ENCODE measurements at places on chromosomes 5 and 9. TPM values are rescaled to one million over a fixed set of nuclear protein-coding genes. Genes with fewer than 3 reads are reported as not detected.

DNA sequence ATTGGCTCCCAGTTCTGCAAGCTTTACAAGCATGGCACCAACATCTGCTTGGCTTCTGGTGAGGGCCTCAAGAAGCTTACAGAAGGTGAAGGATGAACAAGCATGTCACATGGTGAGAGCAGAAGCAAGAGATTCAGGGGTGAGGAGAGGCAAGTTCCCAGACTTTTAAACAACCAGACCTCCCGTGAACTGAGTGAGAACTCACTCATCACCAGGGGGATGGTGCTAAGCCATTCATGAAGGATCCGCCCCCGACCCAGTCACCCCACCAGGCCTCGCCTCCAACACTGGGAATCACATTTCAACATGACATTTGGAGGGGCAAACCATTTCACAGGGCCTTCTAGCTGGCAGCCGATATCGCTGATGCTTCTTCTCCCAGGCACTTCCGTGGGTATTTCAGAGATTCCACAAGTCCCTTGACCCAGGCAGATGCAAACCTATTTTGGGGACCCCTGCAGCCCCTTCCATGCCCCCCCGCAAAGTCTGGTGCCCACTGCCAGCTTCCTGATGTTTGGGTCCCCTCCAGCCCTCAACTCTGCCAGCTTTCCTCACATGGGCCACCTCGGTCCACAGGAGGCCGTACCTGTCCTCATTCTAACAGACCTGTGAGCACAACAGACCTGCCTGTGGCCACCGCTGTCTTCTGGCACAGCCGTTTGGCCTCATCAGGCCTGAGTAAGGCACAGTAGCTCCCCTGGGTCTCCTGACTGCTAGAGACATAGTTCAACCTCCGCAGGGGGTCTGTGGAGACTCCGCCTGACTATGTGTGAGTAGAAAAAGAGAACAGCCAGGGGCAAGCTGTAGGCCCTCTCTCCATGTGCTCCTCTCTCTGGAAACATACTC lies 60.7 kb upstream of the ANGPTL2 start:
- no peak for DNase-seq

The NUTM2G gene
- not detected for total RNA-seq

DNA sequence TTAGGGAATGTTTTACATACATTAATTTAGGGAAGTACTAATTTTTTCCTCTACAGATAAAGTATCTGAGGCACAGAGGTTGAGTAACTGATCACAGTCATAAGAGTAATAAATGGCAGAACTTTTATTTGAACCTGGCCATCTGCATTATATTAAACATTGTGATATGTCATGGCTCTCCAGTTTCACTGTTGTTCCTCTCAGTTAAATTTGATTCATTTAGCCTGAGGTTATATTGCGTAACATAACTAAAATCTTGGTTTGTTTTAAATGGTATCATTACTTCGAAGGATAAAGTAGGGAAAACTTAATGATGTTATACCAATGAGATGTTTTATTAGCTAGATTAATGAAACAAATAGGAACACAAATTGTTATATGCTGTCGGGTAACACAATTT lies 284.4 kb downstream of the KDM4C start:
- DNase-seq, result no peak

DNA sequence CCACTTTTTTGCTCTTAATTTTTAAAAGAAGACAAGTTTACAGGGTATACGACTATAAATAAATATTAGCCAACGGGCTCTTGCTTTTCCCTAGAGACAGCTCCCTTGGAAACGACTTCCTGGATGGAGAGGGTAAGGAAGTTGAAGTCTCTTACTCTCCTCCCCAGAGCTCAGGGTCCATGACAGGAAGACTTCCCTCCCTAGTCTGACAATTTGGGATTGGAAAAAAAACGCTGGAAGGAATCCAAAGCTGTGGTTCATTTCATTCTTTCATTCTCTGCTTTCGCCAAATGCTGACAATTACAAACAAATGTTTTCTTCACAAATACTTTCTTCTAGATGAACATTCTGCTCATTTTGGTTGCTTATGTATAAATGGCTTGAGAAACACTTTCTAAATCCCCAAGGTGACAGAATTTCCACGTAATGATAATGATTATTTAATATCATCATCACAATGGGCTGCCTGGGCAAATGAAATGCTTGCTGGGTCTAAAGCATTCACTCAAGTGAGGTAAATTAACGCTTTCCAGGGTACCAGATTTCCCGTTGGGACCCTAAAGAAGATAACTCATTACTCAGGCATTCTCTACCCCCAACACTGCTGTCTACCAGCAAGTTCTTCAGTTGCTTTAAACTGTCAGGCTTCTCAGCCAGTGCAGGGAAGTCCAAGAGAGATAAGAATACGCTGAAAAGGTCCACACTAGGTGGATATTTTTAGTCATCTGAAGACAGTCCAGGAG lies 139.8 kb upstream of the SLC30A5 start:
- DNase-seq, result no peak

The SLC24A2 gene
- total RNA-seq, result not detected

- DNase-seq, result no peak
Measured at GRCh38 chr9:89191004-89191403, 12.4 kb upstream of the SHC3 start.

DNA sequence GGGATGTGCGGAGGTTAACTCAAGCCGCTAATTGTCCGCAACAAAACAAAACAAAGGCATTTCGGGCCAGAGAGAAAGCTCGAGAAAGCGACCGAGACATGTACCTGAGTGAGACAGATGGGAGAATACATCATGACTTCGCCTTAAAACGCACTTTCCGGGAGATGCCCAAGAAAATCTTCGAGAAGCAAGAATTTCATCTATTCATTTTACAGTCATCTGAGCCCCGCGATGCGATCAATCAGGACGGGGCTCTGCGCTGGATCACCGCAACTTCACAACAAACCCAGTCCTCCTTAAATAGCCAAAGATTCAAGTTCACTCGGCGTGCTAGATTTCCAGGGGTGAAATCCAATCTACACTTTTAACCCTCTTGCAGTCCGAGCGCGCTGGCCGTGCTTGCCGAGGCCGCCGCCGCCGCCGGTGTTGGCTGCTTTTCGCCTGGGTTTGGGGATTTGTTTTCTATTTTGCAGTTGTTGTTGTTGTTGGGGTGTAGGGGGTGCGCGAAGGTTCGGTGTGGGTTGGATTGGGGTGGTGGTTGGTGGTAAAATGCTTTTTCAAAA lies 482 bp downstream of the NFIB start:
- DNase-seq, result no peak

DNA sequence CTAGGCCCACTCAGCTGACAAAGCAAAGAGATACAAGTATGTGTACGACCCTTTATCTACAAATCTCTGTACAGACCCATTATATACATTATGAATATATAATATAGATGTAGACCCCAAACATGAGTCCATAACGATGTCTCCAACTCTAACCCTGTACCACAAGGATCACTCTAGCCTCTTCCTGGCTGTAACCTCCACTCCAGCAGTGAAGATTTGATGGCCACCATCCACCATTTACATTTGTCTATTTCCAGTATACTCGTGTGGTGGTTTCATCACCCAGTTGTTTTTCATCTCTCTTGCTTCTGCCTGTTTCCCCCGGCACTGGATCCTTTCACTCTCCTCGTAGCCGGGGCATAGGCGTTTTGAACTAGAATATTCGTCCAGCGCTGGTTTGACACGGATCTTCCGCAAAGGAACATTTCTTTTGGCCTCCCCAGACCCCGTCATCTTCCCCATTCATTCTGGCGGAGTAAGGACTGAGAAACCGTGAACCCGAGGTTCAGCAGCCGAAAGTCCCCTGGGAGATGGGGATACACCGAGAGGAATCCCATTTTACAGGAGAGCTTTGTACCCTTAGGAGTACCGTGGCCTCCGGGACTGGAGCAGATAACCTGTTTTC lies 828 bp upstream of the TRIO start:
- no peak for DNase-seq

The NUTM2F gene
- total RNA-seq, result not detected

The EQTN gene
- total RNA-seq, result not detected

The ZSWIM6 gene
- 8.9 TPM for total RNA-seq

The FCN2 gene
- not detected for total RNA-seq

DNA sequence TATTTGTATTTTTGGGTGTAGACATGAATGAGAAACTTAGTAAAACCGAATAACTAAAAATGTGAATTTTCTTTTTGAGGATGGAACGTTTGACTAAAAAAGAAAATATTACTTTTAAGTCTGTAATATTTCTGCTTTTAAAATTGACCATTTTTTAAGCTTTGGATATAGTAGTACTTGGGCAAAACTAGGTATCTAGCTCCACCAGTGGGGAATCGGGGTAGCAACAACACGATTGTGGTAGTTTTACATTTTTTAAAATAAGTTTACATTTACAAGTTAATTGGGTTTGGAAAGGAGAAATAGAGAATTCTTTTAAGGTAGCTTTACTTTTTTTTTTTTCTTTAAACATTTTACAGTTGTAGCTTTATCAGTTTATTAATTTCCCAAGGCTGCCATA lies 154.4 kb downstream of the MAN2A1 start:
- no peak for DNase-seq

GRCh38 chr5:111075520-111075919 lies 4.0 kb downstream of the TSLP start:
- DNase-seq, result no peak

DNA sequence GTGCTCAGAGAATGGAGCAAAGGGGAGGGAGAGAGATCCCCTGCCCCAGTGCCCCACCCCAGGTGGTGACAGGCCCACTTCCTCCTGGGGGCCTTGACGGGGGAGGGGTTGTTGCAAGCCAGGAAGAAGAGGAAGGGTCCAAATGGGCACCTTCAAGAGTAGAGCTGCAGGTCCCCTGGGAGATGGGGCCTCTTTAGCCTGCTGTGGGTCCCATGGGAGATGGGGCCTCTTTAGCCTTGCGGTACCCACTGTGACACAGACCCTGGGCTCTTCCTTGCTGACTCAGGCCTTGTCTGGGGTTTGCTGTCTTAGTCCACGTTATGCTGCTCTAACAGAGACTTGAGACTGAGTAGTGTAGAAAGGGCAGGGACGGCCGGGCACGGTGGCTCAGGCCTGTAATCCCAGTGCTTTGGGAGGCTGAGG lies 9.6 kb upstream of the TOR4A start:
- no peak for DNase-seq

- no peak for DNase-seq
Measured at GRCh38 chr9:101434998-101435397, 576 bp downstream of the ALDOB start.

DNA sequence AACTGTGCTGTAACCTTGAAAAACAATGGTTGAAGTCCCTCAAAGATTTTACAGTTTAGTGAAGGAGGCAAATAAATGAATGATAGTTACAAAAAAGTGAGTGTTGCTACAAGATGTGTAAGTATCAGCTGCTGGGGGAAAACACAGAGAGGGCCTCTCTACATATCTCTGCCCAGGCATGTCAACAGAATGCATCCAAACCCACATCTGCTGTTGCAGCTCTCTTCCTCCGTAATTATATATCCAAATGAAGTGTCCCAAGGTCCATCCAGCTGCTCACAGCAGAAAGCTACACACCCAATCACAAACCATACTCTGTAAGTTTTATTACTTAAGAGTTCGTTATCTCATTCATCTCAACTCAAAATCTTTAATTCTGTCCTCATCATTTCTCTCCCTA lies 584.6 kb downstream of the ANXA1 start:
- DNase-seq, result no peak

The IFNW1 gene
- total RNA-seq, result not detected

The PTGS1 gene
- total RNA-seq, result 0.71 TPM

The F2RL2 gene
- 0.05 TPM for total RNA-seq

DNA sequence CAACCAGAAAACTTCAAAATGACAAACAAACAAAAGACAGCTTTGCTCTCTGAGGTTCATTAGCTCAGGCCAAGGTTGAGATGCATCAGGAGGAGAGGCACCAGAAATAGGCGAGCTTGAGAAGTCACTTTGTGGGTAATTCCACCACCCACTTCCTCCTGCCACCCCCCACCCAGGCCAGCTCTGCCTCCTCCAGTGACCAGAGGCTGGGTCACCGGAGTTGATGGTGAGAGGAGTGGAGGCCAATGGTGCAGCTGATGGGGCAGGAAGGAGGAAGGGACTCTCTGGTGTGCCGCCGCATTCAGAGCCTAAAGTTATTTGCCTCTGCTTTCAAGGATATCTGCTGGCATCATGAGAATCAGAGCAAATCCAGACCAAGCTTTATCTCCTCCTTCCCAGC lies 73.8 kb upstream of the ASTN2 start:
- no peak for DNase-seq

The ATP10B gene
- not detected for total RNA-seq

GRCh38 chr5:88502179-88503040 lies 233.8 kb upstream of the TMEM161B start:
- no peak for DNase-seq

DNA sequence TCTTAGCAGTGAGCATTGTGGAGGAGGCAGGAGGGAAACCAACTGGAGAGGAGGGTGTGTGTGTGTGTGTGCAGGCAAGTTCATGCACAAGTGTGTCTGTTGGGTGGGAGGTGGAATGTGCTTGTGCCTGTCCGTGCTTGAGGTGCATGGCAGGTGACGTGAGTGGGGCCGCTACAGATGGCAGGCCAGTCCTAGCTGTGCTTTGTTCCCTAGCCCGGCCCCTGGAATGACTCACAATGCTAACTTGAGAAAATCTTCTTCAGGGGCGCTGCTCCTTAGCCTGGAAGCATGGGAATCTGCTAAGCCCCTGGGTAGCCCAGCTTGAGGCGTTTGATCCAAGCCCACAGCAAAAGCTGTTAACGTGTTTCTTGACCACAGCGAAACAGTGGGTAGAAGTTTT lies 25.0 kb upstream of the DMRT2 start:
- DNase-seq, result no peak

All from activated T-helper 2 cell treated with anti-CD3 and anti-CD28 coated beads, Interferon-gamma antibody, Interleukin-2, Interleukin-4, amounts not matched to agents 10 μg/mL and 5 μg/mL and 100 μg/mL, durations not matched to agents 14 hours and 24 hours and 36 hours (primary cell).